ENCODE measurements at places on chromosomes 11 and 22.

GRCh38 chr11:7849018-7849417 is 52.3 kb upstream of the OR5P2 start:
- DNase-seq = no peak

GRCh38 chr22:44611880-44612496 is 90.0 kb upstream of the PRR5 start:
- no peak for DNase-seq

DNA sequence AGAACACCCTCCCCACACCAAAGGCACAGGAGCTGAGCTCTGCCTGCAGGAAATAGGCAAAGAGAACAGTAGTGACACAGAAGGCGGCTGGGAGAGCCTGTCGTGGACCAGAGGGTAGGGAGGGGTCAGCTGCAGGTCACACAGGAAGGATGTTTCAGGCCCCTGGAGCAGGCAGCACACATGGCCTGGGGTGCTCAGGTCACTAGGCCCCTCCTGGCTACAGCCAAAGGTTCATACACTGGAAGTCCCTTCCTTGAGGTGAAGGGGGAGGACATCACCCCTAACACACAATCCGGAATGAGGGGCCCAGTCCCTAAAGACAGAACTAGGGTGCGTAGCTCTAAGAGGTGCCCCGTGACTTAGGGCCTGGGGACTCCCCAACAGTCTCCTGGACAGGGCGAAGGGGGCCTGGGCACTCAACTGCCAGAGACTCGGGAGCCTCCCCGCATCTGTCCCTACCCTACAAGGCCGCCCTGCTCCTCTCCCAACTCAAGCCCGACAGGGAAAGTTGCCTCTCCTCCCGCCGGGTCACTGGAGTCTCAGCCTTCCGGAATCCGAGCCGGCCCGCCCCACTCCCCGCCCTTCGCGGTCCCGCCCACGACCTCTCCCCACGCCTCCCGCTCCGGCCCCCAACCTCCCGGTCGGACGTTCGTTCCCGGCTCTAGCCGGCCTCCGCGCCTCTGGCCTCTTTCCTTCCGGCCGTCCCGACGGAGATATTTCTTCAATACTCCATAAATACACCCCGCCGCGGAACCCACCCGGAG is at the start of gene CYB5R2:
TSS of gene CYB5R2 (minus strand) at position 541 of the 764 bp plus-strand sequence. CDS start 675 bp downstream, outside the sequence.
- DNase-seq = no peak

- no peak for DNase-seq
Measured at GRCh38 chr11:64447831-64448598, 89.1 kb downstream of the RPS6KA4 start.

DNA sequence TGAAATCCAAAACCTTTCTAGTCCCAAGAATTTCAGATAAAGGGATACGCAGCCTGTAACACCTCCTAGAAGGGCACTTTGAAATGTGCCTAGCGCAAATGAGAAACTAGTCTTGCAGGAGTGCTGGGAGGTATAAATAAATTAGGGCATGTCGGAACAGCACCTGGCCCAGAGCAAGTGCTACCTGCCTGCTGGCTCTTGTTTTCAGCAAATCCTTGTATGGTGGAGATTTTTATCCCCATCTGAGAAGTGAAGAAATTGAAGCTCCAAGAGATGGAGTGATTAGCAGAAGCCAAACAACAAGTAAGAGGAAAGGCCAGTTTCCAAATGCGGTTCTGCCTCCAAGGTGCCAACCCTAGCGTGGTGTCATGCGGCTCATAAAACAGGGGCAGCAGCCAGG is 36.7 kb upstream of the TFIP11 start:
- DNase-seq = no peak

DNA sequence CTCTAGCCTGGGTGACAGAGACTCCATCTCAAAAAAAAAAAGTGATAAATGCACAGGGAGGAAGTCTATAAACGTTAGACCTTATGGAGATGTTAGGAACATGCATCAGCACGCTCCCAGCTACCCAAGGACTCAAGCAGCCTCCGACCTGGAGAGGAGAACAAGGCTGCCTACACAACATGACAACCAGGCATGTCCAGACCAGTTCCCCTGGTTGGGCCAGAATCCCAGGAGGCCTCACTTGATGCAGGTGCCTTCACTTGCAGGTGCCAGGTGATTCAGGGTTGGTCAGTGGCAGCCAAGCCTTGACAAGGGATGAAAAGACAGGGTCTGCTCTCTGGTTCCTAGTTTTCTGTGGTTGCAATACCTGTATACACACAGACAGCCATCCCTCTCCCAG is 5.9 kb downstream of the RANGAP1 start:
- DNase-seq = no peak

DNA sequence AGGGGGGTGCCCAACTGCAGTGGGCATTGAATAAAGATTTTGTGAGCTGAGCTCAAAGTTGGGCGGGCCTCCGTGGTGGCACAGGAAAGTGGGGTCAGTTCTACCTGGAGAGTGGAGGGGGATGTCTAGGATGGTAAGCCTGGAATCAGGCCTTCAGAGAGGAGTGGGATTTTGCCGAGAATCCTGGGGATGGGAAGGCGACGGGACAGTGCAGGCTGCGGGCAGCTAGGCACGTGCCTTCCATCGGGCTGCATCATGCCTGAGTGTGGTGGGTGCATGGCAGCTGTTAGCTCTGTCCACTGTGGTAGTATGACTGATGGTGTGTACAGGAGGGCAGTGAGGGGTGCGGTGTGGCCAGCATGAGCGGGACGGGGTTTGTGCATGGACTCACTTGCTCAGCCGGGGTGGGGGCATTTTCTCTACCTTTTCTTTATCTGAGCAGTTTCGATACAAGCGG is 3.6 kb downstream of the SHANK3 start:
- no peak for DNase-seq
